Left lung (tissue), 14 donors: ENCODE measurements at places on chromosomes 7 and 10.

DNA sequence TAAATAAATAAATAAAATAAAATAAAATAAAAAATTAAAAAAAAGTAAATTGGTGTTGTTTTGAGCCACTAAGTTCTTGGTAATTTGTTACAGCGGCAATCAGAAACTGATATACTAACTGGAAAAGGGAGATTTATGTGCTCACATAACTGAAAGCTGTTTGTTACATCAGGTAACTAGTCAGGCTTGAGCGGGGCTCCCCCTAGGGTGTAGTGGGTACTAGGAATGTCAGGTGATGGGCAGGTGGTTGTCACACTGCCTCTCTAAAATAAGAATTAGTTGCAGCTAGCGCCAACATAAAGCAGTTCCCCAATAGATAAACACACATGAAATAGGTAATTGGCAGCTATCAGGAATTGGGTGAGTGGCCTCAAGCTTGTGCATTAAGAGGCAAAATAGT lies 1336.9 kb downstream of the XPNPEP1 start:
- no peak for DNase-seq

- DNase-seq = no peak
Observed at GRCh38 chr10:17212802-17213221, 11.3 kb upstream of the TRDMT1 start.

- no peak for DNase-seq
Observed at GRCh38 chr7:100021297-100021696, 5.9 kb downstream of the ZKSCAN1 start.

- DNase-seq = no peak
Observed at GRCh38 chr10:122446668-122447423, 7.6 kb upstream of the ARMS2 start.
